Pons (tissue), 1 donor: ENCODE measurements at places on chromosomes 4 and X.
A peak's percentile ranks its signal among the peaks of the same experiment; 100 is the strongest.

DNA sequence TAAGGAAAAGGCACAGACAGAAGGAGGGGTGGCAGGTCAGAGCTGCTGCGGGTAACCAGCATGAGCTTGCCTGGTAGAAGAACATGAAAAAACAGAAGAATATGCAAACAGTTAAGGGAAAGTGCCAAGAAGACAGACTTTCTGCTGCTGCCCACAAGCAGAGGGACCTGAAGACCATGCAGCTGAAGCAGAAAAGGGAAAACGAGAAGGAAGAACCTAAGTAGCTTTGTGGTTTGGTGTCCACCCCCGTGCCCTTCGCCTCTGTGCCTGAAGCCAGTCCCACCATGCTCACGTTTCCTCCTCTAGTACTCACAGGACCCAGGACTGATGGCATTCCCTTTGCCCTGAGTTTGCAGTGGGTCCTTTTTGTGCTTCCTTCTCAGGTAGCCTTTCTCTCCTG is 62.8 kb downstream of the UBA6 start:
- no peak for DNase-seq

GRCh38 chrX:23841847-23842522 is 59.0 kb downstream of the SAT1 start:
- no peak for DNase-seq

GRCh38 chr4:10831727-10832408 is 147.3 kb upstream of the CLNK start:
- no peak for DNase-seq

DNA sequence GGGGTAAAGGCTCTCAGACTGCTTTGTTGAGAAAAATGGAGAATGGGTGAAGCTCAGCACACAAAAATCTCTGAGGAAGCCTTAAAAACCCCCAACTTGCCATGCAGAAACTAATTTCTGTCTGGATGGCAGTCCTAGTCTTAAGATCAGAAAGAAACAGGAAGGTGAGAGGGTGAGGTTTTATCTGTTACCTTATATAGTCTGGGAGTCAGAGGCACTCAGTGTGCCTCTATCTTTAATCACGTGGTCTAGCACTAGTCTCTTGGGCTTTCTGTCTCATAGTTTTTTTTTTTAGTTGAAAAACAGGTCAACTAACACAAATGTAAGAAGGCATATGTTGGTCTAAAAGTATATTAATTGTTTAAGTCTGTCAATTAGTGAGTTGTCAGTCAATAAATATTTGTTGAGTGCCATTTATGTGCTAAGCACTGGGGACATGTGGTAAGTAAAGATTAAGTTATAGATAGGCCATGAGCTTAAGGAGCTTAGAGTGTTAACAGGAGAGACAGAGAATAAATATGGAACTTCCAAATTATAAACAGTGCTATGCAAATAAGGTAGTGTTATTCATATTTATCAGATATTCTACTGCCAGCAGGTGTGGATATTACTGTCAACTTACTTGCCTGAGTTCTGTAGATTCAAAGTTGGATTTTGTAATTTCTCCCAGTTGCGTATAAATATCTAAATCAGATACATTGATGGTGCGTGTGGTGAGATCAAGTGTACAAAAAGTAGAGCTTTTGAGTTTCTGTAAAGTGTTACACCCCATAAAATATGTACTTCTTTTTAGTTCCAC is 7.0 kb downstream of the CYBB start:
- DNase-seq = no peak

GRCh38 chr4:162938738-162939485 is 227.8 kb downstream of the NAF1 start:
- DNase-seq = no peak

DNA sequence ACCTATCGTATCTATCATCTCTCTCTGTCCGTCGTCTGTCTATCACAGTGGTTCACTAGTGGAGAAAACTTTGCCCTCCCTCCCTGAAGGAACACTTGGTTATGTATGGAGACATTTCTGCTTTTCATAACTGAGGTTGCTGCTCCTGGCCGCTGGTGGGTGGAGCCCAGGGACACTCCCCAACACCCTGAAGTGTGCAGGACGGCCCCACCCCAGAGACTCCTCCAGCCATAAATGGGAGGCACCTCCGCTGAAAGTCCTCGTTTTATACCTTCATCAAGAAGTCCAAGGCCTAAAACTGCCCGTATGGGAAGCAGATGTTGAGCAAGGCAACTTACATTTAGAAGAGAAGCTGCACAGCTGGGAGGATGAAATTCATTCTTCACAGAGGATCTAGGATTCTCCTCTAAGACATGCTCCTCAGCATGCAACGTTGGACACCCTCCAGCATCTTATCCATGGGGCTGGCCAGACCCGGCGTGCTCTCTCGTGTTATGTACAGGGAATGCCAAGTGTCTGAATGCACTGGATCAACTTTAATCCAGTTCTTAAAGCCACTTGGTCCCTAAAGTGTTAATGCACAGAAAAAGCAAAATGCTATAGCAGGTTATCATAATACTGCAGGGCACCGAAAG is 43.5 kb downstream of the PRKX start:
- no peak for DNase-seq

DNA sequence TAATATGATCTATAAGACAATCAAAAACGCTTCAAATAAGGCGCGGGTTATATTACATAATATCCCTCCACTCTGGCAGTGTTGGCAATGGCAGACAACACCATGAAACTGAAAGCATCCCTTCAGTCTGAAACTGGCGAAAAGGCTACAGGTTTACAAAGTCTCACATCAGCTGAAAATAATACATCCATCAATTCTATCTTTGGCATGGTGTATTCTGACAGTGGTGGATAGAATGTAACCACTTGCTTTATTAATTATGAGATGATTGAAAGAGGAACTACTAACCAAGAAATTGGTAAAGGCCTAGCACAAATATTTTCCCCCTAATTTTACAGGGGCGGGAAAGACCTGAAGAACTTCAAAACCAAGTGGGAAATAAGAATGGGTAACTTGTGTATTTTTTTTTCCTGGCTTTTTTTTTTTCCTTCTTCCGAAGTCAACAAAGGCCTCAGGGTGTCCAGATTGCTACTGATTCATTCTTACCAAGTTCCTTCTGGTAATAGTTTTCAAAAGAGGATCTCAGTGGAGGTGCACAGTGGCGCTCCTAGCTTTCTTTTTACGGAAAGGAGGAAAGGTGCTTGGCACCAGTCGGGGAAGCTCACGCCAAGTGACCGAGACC is 728 bp downstream of the UBA6 start:
- DNase-seq = peak; percentile 48

DNA sequence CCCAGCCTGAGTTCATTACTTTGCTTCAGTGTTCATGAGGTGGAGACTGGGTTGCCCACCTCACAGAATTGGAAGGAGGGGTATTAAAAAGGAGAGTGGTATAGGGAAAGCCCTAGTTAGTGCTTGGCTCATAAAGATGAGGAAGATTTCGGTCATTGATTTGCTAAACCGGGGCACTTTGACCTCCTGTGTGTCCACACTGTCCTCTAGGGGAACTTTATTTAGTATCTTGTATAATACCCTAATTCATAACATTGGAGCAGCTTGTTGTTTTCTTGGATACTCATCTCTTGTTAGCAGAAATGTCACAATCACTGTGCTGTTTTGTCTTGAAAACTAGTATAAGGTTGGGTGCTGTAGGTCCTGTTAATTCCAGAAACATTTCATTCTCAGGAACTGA is 49.8 kb downstream of the GYG2 start:
- DNase-seq = no peak
